ENCODE measurements at places on chromosomes 12 and 14.

DNA sequence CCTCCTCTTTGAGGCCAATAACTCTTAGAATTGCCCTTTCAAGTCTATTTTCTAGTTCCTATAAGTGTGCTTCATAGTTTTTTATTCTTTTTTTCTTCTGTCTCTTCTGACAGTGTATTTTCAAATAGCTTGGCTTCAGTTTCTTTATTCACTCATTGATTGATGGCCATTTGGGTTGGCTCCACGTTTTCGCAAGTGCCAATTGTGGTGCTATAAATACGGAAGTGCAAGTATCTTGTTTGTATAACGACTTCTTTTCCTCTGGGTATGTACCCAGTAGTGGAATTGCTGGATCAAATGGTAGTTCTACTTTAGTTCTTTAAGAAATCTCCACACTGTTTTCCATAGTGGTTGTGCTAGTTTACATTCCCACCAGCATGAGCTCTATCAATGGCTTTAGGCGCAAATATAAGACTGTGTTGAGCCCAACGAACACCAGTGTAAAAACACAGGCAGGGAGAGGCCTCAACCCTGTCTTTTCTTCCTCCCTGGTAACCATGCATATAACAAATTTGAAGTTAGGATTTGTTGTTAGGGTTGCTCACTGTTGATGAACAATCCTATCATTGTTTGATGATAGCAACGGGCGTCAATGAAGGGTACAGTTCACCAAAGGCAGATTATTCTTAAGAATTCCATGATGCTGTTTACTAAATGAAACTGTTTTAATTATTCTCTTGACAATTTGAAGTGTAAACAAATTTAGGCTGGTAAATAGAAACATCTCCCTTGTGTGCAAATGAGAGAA lies 13.3 kb upstream of the LMNTD1 start:
- DNase-seq, result no peak

- DNase-seq, result no peak
These were observed 256.8 kb upstream of the FKBP4 start for GRCh38 chr12:2537868-2538541.

DNA sequence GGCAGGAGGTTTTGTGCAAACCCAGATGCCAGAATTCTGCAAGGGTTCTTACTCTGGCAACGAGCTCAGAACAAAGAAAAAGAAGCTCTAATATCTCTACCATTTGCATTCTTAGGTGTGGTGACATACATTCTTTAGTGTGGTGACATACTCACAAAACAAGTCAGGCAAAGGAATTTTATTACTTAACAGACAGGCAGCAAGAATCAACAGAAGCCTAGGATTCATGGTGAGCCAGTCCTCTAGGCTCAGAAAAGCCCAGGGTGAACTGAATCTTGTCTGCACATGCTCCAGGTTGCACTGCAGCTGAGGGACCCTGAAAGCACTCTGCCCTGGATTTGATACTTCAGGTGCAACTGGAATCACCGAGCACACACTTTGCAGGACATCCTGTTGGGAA lies 122.4 kb upstream of the PTPRQ start:
- no peak for DNase-seq

DNA sequence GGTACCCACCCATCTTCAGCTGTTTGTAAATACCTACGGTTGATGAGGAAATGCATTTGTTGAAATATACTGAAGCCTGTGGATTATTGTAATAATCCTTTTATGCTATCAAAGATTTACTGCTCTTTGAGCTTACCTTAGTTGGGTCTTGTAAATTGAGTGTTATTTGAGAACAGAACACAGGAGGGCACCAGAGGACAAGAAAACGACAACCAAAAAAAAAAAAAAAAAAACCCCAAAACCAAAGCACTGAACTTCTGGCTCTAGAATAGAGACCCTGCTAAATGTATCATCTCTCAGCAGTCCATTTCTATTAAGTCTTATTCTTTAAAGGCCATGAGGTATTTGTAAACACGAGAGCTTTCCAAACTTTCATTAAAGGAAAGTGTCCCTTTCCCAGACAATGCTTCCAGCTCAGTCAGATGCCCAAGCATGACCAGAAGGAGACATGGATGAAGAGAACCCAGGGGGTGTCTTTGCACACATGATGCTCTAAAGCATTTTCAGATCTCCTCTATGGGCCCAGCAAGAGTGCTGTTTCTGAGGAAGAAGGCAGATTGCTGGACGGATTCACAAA lies 763.9 kb downstream of the NRXN3 start:
- no peak for DNase-seq

GRCh38 chr12:97435153-97435552 lies 27.5 kb upstream of the RMST start:
- DNase-seq, result no peak

DNA sequence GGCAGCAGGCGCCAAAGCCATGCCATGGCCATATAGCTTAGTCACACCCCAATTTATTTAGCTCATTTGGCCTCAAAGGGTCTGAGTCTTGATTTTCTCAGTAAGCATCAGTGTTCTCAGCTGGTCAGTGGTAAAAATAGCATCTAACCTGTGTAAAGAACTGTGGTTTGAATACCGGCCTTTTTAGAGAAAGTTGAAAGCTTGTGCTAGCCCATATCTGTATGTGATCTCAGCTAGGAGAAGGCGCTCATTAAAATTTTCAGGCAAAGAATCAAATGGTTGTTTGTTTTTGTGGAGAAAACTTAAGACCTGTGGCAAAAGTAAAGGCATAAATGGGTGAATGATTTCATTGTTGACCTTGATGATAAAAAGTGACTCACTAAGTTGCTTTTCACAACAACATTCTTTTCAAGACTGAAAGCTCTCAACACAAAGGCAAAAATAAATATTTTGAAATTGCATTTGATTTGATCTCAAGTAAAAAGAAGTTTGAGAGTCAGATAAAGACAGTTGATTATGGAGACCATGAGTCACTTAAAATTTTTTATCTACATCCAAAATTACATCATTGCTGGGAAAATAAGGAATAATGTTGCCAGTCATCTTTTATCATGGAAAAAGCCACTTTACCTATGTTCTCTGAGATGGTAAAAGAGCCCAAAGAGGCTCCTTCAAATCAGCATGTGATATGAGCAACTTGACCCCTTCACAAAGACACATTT lies 128.5 kb upstream of the RGS6 start:
- DNase-seq, result no peak

DNA sequence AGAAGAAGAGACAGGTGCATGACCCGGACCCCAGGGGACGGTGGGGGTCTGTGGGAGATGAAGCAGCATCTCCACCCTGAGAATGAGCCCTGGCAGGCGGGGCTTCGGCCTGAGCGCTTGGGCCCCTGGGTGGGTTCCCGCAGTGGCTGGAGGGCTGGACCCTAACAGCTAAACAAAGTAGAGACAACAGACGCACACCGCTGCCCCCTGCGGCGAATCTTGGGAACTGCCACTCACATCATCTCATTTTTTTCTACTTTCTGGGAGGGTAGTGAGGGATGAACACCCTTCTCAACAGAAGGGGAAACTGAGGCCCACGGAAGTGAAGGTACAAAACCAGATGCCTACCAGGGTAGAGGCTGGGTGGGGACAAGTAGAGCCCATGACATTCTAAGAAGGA lies 104.7 kb downstream of the RFLNA start:
- DNase-seq, result no peak

- no peak for DNase-seq
These were observed 28.9 kb downstream of the PNN start for GRCh38 chr14:39203659-39204606.

DNA sequence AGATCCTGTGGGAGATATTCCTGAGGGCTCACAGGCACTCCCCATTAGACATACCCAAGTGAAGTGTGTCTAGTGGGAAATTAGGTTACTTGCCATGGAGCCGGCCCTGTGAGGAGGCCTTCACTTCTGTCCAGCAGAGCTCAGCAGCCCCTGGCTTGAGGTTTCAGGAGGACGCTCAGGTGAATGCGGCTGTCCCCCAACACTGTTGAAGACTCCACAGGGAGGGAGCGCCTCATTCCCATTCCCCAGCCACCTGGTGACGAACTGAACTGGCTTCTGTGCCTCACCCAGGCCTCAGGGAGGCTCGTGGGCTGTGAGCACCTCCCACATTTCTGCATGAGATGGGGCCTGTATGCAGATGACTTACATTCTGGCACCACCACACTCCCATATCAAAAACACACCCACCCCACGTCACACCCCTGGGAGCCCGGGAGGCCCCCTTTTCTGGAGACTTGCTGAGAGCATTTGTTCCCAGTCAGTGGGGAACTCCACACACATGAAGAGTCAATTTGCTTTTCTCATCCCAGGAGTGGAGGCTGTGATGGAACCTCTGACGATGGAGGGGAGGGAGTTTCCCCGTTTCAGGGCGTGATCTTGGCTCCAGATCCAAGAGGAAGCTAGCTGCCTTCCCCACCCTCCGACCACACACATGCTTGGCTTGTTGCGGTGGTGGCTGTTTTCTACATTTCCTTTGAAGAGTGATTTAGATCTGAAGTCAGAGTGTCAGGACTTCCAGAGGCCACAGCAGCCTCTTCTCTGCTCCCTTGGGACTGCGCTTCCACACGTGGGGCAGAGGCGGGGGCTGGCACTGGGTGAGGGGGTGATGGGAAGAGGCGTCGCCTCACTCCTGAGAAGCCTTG lies 120.7 kb downstream of the ADGRD1 start:
- no peak for DNase-seq

- DNase-seq, result no peak
These were observed 284.3 kb downstream of the FUT8 start for GRCh38 chr14:65696801-65697200.

GRCh38 chr12:80627782-80628181 lies 79.7 kb upstream of the MYF6 start:
- no peak for DNase-seq

GRCh38 chr14:97781961-97782360 lies 984.8 kb downstream of the VRK1 start:
- DNase-seq, result no peak

DNA sequence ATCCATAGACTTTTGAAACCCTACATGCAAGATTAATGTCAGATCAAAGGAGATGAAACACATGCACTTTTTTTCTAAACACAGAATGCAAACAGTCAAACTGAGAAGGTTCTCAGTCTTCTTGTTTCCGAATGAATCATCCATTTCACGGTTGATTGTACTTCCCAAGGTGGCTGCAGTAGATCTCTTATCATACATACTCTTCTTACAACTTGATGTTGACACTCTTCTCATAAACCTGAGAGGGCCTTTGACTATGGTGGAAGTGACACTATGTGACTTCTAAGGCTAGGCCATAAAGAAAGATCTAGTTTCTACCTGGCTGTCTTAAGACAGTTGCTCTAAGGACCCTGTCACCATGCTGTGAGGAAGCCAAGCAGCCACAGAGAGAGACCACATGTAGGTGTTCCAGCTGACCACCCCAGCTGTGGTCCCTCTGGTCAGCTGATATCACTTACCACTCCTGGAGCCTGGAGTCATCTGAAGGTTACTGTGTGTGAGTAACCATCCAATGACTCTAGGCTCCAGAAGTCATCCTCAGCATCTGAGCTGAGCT lies 67.2 kb upstream of the HMGA2 start:
- no peak for DNase-seq

- DNase-seq, result no peak
These were observed 3.0 kb downstream of the MIS18BP1 start for GRCh38 chr14:45249856-45250575.

DNA sequence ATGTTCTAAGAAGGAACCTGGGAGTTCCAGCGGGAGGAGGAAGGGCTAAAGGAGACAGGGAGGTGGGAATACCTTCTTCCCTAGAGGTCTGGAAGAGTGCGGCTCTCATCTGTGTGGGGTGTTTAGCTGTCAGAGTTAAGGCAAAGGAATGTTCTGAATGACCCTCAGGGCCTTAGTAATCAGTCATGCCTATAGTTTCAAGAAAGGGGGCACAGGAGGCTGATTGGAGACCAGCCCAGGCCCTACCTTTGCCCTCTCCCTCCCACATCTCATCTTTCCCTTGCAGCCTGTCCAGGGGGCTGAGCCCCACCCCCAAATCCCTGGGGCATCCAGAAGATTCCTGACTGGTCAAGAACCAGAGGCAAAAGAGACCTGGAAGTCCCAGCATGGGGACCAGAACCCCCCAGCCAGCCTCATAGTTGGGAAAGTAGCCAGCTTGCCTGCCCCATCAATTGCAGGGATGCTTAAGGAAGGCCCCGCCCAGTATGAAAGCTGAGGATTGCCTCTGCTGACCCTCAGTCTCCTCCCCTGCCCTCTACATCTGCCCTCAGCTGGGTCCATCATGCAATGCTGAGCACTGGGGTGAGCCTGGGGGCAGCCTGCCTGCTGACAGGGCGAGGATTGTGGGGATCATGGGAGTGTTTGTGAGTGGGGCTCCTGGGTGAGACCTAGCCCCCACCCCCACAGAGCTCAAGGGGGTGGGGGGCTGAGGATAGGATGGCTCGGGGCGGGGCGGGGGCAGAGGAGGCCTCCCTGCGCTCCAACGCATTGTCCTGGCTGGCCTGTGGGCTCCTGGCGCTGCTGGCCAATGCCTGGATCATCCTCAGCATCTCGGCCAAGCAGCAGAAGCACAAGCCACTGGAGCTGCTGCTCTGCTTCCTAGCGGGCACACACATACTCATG lies 1.8 kb downstream of the GPR162 start:
- no peak for DNase-seq

- DNase-seq, result no peak
These were observed 4.1 kb upstream of the RERG start for GRCh38 chr12:15225136-15225862.
